NCI-H2107 (cell line): ENCODE measurements at places on chromosomes 11 and 22.

GRCh38 chr11:109769858-109770257 lies 323.3 kb upstream of the ZC3H12C start:
- DNase-seq: no peak

GRCh38 chr11:116171271-116172140 lies 601.3 kb downstream of the BUD13 start:
- DNase-seq: no peak

DNA sequence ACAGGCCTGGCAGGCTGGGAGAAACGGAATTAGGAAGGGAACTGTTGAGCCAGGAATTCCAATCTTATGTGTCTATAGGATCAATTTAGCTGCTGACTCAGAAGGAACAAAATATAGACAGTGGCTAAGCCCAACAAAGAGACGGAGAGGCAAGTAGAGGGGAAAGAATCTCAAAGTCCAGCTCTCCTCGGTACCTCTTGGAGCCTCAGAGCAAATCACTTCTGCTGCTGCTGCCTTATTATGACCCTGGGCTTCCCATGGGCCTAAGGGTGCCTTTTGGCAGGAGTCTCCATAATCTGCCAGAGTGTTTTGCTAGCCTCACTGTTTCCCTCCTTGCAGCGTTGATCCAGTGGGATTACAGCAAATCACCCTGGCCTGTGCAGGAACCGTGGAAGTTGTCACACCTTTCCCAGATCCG lies 31.7 kb downstream of the PAX6 start:
- DNase-seq: no peak

DNA sequence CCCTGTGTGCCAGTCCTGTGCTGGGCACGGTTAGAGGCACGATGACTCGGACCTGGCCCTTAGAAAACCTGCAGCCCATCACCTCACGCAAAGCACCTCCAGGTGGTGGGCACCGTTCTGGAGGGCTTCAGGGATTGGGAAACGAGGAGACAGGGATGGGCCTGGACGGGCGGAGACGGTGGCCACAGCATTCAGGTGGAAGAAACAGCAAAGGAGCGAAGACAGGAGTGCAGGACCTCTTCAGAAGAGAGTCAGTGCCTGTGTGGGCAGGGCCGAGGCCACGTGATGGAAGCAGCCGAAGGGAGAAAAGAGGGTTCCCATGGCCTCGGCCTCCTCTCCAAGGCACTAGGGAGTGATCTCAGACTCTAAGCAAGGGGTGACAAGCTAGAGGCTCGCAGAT lies 8.1 kb upstream of the SLC22A12 start:
- DNase-seq: no peak

DNA sequence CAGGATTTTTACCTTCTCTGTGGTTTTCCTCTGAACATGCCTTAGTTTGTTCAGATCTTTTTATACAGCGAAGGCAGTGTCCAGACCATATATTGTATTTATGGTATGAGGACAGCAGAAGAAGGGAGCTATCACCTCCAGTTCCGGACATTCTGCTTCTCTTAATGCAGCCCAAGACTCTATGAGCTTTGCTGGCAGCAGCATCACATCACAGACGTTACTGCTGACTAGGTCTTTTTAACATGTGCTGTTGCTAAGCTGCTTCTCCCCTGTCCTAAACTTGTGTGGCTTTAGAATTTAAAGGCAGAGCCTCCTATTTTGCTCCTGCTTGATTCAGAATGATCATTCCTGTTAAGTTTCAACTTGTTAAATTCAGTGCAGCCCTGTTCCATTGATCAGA lies 13.4 kb downstream of the MICAL2 start:
- no peak for DNase-seq
